ENCODE measurements at places on chromosomes 6 and 20. TPM values are rescaled to one million over a fixed set of nuclear protein-coding genes. Genes with fewer than 3 reads are reported as not detected.

Gene CALHM4
- total RNA-seq, result not detected

Gene PABPC1L
- 8.1 TPM for total RNA-seq

Gene B3GAT2
- not detected for total RNA-seq

Gene DACT2
- 19.1 TPM for total RNA-seq

Measured in lower leg skin (tissue), 4 donors.